ENCODE measurements at places on chromosomes 5 and 9.

GRCh38 chr9:112531666-112532282, 45.1 kb downstream of the KIAA1958 start:
- no peak for DNase-seq

GRCh38 chr5:171454549-171454948, 35.1 kb downstream of the FGF18 start:
- no peak for DNase-seq

DNA sequence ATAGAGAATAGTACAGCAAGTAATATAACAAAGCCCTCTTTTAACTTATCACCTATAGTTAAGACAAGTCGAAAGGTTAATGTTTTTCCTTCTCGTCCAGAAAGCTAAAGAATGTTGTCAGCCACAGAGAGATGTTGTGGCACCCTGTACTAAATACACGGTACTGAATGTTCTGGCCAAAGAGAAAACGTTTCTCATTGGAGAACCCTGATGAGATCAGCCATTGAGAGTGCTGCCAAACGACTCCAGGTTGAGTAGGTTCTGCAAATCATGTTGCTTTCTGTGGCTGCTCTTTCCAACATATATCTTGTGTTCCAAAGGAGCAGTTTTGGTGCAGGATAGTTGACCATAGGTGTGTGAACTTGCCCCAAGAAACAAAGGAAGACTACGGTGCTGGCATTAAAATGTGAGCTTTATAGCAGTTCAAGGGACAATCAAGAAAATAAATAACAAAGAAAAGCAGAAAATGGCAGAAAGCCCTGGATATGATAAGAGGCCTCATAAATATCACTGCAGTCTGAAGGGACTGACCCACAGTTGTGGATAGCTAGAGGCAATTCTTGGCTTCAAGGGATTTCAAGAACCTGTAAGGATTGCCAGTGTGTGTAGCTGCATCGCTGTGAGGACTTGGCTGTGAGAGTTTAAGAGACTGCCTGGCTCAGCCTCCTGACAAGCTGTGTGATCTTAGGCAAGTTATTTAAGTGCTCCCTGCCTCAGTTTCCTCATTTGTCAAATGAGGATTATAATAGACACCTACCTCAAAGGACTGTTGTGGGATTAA, 102.7 kb downstream of the ARHGEF28 start:
- no peak for DNase-seq

DNA sequence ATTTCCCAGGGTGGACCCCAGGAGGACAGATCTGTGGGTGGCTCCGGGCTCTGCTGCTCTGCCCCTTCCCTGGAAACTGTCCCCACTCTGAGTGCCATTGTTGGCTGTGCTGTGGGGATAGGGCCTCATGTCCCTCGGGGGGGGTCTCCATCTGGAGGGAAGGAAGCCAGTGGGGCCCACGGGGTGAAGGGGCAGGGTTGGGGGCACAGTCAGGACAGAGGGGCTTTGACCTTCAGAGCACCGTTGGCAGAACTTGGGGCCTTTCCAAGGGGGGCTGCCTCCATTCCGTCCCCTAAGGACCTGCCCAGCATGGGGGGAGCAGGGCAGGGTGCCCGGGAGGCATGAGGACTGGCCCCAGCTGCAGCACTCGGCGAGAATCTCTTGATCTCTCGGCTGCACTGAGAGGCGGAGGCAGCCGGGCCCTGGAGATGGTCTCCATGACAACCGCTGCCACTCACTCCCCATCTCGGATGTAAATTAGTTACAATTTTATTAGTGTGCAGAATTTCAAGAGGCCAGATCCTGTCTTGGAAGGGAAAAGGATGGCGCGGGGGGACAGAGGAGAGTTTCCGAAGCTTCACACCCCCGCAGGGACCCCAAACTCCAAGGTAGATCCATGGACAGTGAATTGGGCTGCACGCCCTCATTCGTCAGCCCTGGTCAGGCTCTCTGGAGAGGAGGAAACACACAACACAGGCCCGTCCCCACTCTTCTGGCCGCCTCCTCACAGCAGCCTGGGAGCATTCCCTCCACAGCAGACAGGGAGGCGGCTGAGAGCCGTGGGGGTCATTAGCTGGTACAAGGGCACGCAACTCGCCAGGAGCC, 216.2 kb upstream of the IER5L start:
- DNase-seq: no peak

- no peak for DNase-seq
Measured at GRCh38 chr9:130785053-130785452, 50.0 kb upstream of the ABL1 start.

DNA sequence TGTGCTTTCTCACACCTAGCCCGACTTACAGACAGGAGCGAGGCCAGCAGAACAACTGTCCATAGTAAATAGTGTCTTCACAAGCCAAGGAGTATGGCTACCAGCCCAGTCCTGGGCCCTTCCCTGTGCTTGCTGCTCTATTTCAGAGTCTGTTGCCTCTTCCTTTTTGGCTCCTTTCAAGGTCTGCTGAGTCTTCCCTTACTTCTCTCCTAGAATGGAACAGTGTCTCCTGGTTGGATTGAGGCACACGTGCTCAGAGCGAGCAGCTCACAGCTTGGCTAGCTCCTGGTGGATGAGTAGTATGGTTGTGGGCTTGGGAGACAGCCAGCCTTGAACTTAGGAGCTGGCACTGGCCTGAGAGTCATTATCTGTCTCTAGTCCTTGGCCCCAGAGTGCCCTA, 72.8 kb downstream of the TLE4 start:
- no peak for DNase-seq

DNA sequence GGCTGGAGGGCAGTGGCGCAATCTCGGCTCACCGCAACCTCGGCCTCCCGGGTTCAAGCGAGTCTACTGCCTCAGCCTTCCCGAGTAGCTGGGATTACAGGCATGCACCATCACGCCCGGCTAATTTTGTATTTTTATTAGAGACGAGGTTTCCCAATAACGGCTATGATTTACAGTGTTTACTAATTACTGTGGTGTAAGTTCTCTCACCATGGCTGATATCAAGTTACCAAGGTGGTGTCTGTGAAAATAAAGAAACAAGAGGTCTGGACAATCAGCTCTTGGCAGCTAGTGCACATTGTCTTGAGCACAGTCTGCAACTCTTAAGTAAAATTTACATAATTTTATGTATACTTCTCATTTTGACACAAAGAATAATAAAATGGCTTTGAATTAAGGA, 385.5 kb upstream of the COX7C start:
- DNase-seq: no peak

GRCh38 chr9:15509931-15510788, 610 bp downstream of the PSIP1 start:
- no peak for DNase-seq

DNA sequence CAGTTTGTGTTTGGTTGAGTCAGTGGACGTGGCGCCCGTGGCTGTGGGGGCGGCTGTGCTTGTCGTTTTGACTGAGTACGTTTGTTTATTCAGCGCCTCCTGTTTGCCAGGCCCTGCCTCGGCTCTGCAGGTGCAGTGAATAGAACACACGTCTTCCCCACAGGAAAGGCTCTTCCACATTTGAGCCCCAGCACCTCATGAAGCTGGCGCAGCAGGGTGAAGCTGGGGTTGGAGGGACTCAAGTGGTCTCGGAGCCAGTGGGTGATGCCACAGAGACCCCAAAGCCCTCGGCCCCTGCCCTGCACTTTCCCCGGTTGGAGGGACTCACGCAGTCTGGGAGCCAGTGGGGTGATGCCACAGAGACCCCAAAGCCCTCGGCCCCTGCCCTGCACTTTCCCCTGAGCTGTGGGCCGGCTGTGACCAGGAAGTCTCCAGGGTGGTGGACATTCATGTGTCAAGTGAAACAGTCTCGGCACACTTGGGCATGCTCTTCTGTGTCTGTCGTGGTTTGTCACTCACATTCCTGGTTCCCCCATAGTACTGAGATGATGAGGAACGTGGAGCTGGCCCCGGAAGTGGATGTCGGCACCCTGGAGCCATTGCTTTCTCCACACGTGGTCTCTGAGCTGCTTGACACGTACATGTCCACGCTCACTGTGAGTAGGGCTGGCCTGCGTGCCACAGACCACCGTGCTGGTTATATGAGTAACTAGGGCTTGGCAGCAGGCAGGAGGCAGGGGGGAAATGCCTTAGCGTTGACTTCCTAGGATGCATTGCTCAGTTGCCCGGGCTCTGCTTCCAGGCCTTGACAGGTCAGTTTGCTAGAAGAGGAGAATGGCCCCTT, 13.6 kb downstream of the EXOC3 start:
- no peak for DNase-seq

DNA sequence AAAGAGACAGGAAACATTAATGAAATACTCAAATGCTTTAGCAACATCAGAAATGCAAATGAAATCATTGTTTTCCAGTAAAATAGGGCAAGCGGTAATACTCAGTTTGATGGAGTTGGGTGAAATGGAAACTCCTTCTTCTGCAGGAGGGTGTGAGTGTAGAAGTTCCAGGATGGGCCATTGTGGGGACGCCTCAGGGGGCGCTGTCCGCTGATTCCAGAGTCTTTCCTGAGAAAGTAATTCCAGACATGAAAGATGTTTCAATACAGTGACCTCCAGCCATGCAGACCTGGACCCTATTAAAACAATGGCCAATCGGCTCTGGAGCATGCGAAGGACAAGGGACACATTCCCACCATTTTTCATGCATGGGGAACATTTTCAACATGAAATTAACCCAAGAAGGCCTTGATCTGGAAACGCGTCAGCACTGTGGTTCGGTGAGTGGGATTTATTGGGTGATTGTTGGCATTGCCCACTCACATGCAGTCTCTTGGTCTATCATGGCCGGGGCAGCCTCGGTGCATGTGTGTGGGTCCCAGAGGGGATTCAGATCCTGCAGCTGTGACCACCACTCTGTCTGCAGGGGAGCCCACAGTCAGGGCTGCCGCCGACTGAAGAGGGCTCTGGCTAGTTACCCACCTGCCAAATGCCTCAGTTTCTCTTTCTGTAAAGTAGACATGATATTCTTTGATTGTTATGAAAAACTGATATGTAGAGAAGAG, 132.6 kb upstream of the IRX4 start:
- no peak for DNase-seq

All from mucosa of gallbladder (tissue), 1 donor.